Esophagus muscularis mucosa (tissue), 4 donors: ENCODE measurements at places on chromosomes 7 and 10. TPM values are rescaled to one million over a fixed set of nuclear protein-coding genes. Genes with fewer than 3 reads are reported as not detected.
A peak's percentile ranks its signal among the peaks of the same experiment; 100 is the strongest.

Gene SCIN
- 0.32 TPM for total RNA-seq

- H3K36me3 ChIP-seq: no peaks in the 10 kb centered on the region
- H3K27ac ChIP-seq: no peak overlapping the region
- H3K4me1 ChIP-seq: no peaks in the 10 kb centered on the region
These were observed 142.4 kb downstream of the C1GALT1 start for GRCh38 chr7:7324698-7325097.

DNA sequence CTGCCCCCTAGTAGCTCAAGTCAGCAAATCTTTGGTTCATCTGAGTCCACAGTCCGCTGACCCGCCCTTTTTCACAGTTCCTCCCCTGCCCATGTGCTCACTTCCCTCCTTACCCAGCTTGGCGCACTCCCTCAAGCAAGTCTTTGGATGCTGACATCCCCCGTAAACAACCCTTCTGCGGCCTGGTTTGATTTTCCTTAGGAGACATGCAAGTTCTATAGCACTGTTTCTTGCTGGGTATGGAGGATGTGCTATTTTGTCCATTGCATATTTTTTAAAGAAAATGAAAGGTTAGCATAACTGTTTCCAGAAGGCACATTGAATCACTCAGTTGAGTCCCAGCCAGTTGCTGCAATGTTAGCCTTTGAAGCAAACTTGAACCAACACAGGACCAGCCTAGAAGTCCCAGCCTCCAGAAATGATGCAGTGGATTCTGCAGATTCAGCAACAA is 38.2 kb downstream of the HTRA1 start:
- H3K4me1 ChIP-seq: peaks cover 55% of the 10 kb centered on the region
- H3K27ac ChIP-seq: peak overlapping the region; percentile 62
- no peak for DNase-seq
- H3K36me3 ChIP-seq: no peaks in the 10 kb centered on the region
- no peak overlapping the region for H3K4me3 ChIP-seq

- no peak overlapping the region for H3K4me3 ChIP-seq
- H3K27ac ChIP-seq: no peak overlapping the region
- DNase-seq: no peak
- H3K4me1 ChIP-seq: no peaks in the 10 kb centered on the region
- no peaks in the 10 kb centered on the region for H3K27me3 ChIP-seq
These were observed 335.4 kb upstream of the MGMT start for GRCh38 chr10:129131457-129132132.

DNA sequence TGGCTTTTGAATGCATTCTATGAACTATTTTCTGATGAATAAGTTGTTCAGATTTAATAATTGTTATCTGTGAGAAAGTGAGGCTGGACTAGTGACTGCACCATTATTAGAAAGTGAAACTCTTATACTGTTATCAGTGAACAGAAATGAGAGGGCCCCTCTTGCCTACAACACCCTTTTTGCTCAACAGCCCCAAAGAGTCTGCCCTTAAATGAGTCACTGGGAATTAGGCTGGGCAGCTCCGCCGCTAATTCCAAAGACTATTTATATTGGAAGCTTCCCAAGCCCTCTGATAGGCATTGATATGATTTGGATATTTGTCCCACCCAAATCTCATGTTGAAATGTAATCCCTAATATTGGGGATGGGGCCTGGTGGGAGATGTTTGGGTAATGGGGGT is 7.0 kb upstream of the CYP2C18 start:
- no peaks in the 10 kb centered on the region for H3K4me1 ChIP-seq
- no peaks in the 10 kb centered on the region for H3K36me3 ChIP-seq
- H3K27ac ChIP-seq: no peak overlapping the region
- DNase-seq: no peak
- no peaks in the 10 kb centered on the region for H3K27me3 ChIP-seq

DNA sequence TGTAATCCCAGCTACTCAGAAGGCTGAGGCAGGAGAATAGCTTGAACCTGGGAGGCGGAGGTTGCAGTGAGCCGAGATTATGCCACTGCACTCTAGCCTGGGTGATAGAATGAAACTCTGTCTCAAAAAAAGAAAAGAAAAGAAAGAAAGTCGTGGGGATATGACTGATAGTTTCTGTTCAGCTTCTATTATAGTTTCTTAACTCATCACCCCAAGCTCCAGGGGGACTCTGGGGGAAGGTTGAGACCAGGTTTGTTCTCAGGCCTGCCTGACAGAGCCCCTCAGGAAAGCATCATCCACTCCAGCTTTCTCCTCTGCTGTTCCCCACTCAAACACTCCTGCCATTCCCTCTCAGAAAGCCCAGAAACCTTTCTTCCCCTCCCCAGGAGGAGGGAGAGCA is 542.4 kb upstream of the GALNT17 start:
- no peaks in the 10 kb centered on the region for H3K27me3 ChIP-seq
- no peak overlapping the region for H3K4me3 ChIP-seq
- H3K27ac ChIP-seq: no peak overlapping the region
- H3K36me3 ChIP-seq: no peaks in the 10 kb centered on the region
- no peaks in the 10 kb centered on the region for H3K4me1 ChIP-seq
